ENCODE measurements at places on chromosomes 16 and 17.

- DNase-seq, result no peak
These were observed 29.9 kb downstream of the PARN start for GRCh38 chr16:14600164-14600563.

- DNase-seq, result no peak
These were observed 308.7 kb upstream of the TNRC6C start for GRCh38 chr17:77649717-77650211.

DNA sequence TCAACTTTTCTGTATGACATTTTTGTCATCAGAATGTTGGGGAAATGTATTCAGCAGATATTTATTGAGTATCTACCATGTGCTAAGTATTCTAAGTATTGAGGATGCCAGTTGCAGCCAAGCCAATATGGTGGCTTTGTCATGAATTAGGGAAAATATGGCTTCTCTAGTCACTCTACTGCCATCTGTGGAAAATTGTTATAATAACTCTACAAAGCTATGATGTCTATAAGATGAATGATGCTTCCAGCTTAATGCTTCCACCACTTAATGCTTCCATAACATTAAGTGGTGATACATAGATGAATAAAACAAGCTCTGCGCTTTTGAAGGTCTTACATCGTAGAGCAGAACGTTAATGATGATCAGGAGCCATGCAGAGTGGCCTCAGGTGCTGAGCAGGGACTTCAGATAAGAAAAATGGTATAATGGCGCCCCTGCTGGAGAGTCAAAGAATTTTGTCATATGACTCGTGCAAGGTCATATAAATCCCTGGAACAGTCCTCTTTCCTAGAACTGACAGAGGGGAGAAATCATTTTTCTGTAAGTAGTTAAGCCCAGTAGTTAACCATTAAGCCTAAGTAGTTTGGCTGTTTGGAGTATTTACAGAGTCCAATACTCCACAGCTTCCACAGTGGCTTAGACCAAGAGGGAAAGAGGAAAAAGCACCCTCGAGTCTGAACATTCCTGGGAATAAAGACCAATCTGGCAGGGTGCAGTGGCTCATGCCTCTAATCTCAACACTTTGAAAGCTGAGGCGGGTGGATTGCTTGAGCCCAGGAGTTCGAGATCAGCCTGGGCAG lies 2.7 kb upstream of the TMIGD1 start:
- no peak for DNase-seq

GRCh38 chr16:30443631-30444030 lies 2.0 kb downstream of the SEPHS2 start:
- no peak for DNase-seq

DNA sequence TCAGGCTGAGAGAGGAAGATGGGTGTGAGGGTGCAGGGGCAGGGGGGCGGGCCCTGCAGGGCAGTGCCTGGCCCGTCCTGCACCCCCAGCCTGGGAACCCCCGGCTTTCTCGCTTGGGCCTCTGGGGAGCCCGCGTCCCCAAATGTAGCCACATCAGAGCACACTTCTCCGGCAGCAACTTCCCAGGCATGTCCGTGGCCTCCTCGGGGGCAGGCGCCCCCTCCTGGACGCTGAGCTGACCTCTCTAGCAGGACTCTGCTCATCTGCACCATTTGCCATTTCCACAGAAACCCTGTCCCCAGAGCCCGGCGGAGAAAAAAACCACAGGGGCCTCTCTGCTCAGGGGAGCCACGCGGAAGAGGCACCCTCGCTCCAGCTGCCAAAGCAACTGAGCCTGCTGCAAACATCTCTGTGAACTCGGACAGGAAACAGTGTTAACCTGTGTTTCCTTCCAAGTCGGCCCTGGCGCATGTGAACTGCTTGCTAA lies 63.4 kb downstream of the KLHDC4 start:
- no peak for DNase-seq

DNA sequence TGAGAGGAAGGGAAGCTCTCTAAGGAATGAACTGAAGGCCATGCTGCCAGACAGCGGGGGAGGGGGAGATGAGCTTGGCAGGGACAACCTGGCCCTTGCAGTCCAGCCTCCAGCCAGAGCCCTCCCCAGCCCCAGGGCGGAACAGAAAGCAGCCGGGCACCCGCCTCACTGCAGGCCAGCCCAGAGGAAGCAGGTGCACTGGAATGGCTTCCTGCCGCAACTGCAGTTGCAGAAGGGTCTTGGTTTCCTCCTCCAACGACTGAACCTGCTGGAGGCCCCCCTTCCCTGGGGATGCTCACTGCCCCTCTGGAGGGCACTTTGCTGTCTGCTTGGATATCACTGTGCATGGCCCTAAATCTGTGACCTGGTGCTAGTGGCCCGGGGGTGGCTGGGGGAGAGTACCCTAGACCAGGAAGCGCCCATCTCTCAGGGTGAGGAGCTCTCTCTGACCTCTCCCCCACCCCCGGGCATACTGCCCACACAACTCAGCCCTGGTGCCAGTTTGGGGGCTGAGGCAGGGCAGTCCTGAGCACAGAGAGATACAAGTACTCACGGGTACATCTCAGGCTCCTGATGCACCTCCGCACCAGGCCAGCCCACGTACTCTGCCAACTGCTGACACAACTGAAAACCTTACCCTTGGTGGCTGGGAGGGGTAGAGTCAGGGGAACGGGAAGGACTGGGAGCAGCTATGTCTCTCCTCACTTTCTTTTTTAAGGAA lies 41.1 kb downstream of the MYO18A start:
- no peak for DNase-seq

- no peak for DNase-seq
These were observed 57.7 kb downstream of the RMI2 start for GRCh38 chr16:11402745-11403533.
